ENCODE measurements at places on chromosomes 6 and 20.
A peak's percentile ranks its signal among the peaks of the same experiment; 100 is the strongest.

- DNase-seq = peak; percentile 18
These were observed 573 bp downstream of the SNX3 start for GRCh38 chr6:108260126-108260808.

- no peak for DNase-seq
These were observed 4.8 kb upstream of the RBPJL start for GRCh38 chr20:45301824-45302271.

DNA sequence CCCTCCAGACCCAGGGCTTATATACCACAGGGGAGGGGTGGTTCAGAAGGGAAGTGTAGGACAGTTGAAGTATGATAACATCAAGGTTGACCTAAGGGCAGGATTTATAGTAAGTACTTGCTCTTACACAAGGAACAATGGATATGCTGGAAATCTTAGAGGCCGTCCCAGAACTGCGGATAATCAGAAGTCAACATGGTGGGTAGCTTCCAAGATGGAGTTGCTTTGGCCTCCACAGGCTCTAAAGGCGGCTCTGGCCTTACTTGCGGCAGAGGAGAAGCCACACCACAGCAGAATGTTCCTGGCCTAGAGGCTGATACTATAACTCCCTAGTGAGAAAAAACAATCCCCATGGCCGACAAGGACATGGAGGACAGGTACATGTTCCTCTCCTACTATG is 344.7 kb downstream of the CDC5L start:
- no peak for DNase-seq

DNA sequence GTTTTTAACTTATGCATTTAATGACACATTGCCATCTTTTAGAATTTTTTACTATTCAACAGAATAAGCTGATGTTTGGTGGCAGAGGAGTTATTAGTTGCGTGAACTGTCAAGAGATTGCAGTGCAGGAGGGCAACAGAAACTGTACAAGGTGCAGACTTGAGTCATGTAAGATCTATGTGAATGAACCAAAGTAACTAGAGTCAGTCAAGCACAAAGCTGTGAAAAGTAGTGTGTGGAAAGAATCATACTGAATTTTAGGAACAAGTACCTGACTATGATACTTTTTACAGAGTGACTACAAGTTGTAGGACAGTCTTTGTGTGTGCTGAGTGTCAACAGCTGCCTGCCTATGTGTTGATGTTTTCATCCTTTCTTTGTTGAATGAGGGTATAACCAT is 2.7 kb upstream of the C6orf163 start:
- DNase-seq = no peak

GRCh38 chr6:3868544-3868943 is 19.4 kb downstream of the FAM50B start:
- DNase-seq = no peak
